Immature natural killer cell (primary cell): ENCODE measurements at places on chromosomes 7 and 10.

GRCh38 chr7:154984601-154985188, 18.2 kb downstream of the PAXIP1 start:
- no peak for DNase-seq

DNA sequence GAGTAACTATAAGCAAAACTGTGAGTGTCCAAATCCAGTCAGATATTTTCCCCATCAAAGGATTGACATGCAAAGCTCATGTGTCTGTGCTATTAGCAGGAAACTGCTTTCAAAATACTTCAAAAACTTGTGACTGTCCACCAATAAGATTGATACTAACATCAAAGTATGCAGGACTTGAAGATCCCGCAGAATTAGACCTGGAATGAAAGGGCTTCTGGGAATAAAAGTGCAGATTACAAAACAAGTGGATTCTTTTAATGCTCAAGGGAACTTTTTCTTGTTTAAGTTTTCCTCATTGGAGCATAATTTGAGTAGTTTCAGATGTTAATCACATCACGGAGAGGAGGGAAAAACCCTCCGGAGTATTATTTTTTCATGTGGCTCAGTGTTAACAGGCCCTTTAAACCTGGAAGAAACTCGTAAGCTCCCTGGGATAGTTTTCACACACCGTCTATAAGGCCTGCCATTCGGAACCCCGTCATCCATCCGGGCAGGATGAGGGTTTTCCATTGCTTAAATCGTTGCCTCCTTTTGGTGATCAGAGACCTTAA, 33.9 kb upstream of the MKX start:
- no peak for DNase-seq

DNA sequence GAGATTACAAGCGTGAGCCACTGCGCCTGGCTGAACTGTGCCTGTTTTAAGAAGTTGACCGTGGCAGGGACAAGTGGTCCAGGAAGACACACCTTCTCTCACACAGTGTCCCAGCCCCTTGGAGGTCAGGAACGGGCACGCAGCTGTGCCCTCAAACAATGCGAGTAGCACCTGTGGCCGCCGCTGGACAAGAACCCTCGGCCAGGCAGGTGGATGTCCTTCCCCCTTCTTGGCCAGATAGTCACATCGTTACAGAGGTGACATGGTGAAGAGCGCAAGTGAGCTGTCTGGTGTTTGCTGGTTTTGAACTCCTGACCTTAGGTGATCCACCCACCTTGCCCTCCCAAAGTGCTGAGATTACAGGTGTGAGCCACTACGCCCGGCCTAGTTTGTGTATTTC, 8.8 kb downstream of the ZFAND2A start:
- DNase-seq: no peak

GRCh38 chr7:139566736-139567646, 43.5 kb downstream of the CLEC2L start:
- DNase-seq: no peak

GRCh38 chr10:79272353-79272752, 74.9 kb upstream of the PPIF start:
- peak; percentile 46 for DNase-seq
